ENCODE measurements at places on chromosomes 5 and 9.

DNA sequence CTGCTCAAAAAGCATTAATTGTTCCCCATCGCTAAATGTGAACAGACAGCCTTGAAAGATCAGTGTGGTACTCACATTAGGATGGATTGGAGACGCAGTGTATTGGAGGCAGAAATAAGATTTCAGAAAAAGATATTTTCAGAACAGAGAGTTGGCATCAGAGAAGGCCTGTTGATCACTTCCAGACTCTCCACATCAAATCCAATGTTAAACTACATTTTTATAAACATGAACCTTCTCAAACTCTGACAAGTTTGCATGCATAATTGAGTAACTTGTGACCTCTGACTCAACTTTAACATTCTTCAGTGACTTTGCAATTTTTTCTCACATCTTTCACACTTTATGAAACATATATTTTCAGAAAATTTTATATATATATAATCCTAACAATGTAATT is 919.6 kb upstream of the SEMA6A start:
- no peak for DNase-seq

DNA sequence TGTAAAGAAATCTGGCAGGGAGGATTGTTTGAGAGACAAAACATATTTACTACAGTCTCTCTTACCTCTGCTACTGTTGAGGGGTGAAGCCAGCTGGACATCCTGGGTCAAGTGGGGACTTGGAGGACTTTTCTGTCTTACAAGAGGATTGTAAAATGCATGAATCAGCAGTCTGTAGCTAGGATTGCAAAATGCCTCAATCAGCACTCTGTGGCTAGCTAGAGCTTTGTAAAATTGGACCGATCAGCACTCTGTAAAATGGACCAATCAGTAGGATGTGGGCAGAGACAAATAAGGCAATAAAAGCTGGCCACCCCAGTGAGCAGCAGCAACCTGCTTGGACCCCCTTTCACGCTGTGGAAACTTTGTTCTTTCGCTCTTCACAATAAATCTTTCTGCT is 995.8 kb upstream of the CDH6 start:
- DNase-seq = no peak

- no peak for DNase-seq
These were observed 2.6 kb downstream of the INVS start for GRCh38 chr9:100101608-100102007.

GRCh38 chr9:26033336-26033735 is 355.1 kb upstream of the TUSC1 start:
- no peak for DNase-seq

- DNase-seq = no peak
These were observed 1495.7 kb upstream of the WWC1 start for GRCh38 chr5:166795756-166796155.

DNA sequence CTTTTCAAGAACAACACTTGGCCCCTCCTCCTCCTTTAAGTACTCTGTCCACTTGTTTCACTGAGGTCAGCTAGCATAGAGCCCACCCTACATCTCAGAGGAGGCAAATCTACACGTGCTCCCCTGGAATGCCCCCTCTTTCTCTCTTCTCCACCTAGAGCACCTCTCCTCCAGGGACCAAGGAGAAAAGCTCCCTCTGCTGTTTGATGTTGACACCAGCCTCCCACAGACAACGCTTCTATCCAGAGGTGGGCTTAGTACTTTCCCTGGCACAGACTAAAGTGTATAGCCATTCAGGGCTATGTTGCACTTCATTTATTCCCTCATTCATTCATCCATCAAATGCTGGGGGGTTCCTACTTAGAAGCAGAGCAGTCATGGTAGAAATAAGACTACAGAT is 68.2 kb upstream of the TAF1L start:
- DNase-seq = no peak

- DNase-seq = no peak
These were observed 30.2 kb downstream of the MAML1 start for GRCh38 chr5:179762781-179763176.

DNA sequence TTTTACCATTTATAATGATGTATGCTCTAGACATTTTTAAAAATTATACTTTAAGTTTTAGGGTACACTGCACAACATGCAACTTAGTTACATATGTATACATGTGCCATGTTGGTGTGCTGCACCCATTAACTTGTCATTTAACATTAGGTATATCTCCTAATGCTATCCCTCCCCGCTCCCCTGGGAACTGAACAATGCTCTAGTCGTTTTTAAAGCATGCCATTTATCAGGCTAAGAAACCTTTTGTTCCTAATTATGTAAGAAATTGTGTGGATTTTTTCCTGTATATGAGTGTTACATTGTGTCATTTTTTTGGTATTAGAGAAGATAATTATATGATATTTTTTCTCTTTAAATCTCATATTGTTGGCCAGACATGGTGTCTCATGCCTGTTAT is 72.8 kb upstream of the SGCD start:
- DNase-seq = no peak

DNA sequence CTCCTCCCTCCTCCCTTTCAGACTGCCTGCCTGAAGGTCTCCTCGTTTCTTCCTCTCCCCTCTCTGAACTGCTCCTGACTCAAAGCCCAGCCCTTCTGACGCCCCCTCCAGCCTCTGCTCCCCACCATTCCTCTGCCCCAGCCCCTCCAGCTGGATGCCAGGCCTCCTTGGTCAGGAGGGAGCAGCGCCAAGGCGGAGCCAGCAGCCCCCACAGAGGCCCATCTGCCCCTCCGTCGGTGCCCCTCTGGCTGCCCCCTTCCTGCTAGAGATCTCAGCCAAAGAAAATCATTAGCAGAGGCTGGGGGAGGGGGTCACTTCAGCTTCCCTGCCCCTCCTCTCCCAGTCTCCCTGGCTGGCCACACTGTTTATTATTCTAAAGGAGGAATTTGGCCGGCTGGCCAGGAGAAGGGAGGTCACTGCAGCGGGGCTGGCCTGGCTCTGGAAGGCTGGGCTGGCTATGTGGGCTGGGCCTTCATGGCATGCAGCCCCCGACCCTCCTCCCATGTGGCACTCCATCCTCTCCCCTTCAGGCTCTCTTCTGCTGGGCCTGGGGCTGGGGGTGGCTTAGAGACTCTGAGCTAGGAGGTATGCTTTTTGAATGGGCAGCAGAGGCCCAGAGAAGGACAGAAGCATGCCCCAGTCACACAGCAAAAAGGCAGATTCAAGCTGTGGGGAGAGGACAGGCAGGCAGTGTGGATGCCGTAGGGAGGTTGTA is 16.9 kb downstream of the PDGFRB start:
- no peak for DNase-seq

DNA sequence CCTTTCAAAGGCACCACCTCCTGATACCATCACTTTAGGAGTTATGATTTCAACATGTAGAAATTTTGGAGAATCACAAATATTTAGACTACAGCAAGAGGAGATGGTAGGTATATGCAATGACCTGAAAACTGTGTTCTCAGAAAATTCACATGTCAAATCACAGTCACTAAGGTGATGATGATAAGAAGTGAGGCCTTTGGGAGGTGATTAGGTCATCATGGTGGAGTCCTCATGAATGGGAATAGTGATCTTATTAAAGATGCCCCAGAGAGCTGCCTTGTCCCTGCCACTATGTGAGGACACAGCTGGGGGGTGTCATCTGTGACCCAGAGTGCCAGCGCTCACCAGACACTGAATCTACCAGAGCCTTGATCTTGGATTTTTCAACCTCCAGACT is 513.5 kb upstream of the TUSC1 start:
- DNase-seq = no peak

DNA sequence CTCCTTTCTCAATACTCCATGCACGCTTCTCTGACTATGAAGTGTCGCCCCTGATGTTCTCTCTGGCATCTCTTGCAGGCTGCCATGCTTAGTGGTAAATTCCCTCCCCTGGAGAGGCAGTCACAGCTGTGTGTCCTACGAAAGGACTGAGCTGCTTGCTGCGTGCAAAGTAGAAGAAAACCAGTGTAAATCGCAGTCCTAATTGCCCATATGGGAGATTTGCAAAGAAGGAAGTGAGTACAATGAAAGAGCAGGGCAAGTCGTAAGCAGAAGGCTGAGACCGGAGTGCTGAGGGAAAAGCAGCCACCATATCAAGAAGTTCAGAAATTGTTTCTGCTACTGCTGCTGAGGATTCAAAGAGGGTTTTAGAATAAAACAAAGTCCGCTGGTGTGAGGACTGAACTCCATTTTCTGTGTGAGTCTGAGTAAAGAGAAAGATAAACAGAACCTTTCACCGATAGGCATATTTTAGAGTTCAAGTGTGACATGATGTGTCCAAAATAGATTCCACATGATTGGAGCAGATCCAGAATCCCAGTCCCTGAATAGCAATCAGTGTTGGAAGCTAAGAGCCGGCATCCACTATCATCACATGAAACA is 507.8 kb upstream of the MPDZ start:
- DNase-seq = no peak

- no peak for DNase-seq
These were observed 80.5 kb downstream of the RFK start for GRCh38 chr9:76313771-76314170.
